ENCODE measurements at places on chromosomes 2 and 18.

GRCh38 chr18:8504880-8505435 is 104.3 kb upstream of the RAB12 start:
- no peak for DNase-seq

DNA sequence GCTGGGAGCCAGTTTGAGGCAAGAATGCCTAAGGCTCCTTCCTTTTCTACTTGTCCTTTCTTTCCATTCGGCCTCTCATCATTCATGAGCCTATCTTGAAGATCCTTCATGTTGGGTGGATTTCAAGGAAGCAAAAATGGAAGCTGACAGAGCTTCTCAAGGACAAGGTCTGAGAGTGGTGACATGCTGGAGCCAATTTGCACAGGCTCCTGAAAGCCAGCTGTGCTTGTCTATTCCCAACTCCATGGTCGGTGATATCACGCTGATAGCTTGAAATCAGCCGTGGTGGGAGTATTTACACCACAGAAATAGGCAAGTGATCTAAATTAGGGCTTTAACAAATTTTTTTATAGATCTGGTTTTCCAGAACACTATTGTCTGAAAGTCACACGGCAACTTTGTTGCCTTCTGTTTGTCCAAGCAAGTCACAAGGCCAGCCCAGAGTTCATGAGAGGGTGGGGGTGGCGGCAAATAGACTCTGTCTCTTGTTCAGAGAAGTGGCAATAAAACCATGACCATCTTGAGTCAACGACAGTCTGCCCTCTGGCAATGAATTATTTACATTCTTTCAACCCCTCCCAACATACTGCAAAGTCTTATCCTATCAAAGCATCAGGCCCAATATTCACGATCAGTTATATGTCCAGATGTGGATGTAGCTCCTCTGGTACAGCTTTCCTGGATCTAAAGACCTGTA is 49.9 kb upstream of the SLC35F5 start:
- no peak for DNase-seq

DNA sequence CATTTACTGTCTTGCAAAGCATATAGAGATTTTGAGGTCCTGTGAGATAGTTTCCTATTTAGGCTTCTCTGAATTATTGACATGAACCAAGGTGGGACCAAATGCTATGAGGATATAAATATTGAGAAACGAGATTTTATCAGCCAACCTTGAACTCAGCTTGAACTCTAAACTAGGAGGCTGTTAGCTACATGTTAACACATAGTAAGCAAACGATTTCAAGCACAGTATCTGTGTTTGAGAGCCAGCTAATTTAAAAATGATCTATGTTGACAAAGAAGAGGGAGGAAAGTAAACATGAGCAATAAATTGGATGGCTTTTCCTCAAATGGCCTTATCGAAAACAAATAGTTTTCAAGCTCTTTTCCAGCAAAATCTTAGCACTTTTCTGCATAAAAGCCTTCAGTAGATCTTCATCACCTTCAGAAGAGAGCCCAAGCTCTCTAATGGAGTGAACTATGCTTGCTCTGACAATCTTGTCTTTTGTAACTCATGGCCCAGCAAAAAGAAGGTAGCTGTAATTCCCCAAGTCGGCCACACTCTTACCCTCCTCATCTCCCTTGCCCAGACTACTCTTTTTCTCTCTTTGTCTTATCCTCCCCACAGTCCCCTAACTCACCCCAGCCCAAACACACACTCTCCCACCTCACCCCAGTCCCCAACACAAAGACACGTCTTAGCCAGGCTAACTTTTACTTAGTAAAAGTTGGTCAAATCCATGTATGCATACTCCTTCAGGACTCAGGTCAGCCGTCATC is 14.7 kb downstream of the CD28 start:
- DNase-seq: no peak

DNA sequence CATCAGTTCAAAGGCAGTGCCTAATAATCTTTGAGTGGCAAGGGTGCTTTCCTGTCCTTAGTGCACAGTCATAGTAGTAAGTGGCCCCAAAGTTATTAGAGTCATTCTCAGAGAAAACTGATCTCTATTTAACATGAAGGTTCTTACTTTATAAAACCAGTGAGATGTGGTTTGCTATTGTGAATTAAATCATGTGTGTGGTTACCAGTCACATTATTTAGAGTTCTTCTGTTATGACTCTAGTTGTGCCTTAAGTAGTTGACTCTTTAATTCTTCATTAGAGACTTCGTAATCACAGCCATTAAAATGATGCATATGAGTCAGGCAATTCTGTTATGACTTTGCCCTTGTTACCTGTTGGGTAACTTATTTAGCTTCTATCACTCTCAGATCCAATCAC is 1392.9 kb upstream of the ACVR2A start:
- no peak for DNase-seq

DNA sequence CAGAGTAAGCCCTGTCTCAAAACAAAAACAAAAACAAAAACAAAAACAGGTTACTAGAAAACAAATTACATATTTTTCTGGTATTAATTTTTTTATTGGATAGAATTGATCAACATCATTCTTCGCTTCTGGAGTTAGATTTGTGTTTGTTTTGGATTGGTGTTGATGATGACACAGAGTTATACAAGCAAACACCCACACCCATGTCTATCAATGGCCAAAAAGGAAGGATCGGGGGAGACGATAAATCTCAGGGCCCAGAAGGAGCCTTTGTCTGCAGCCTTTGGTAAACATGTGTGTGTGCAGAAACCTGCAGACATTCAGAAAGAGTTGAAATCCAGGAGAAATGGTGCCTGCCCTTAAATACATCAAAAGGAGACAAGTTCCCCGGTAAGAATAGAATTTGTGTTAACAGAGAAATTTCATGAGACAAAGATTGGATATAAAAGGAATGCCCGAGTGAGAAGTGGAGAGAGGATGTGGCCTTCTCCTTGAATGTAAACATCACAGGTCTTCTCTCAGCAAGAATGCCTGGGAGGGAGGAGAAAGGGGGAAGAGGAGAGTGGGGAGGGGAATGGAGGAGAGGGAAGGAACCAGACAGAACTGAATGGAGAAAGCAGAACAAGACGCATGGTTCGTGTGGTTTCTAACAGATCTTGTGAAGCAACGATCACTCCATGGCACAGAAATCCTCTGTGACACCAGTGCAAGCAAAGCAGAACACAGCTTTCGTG is 40.4 kb upstream of the TMEM178A start:
- DNase-seq: no peak

DNA sequence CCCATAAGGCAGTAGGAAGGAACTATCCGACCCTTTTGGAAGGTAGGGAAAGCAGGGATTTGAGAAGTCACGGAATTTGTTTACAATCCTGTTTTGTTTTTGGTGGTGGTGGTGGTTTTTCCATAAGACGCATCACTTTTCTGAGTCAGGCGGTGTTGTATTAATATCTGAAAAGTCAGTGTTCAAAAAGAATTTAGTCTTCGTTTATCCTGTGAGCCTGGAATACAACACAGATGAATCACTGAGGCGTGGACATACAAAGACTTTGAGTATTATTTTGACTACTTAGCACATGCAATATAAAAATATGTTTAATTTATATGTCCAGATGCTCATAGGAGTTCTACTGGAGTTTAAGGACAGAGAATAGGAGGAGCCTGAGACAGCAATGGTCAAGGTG is 785 bp downstream of the ZNF892 start:
- DNase-seq: peak; percentile 17

DNA sequence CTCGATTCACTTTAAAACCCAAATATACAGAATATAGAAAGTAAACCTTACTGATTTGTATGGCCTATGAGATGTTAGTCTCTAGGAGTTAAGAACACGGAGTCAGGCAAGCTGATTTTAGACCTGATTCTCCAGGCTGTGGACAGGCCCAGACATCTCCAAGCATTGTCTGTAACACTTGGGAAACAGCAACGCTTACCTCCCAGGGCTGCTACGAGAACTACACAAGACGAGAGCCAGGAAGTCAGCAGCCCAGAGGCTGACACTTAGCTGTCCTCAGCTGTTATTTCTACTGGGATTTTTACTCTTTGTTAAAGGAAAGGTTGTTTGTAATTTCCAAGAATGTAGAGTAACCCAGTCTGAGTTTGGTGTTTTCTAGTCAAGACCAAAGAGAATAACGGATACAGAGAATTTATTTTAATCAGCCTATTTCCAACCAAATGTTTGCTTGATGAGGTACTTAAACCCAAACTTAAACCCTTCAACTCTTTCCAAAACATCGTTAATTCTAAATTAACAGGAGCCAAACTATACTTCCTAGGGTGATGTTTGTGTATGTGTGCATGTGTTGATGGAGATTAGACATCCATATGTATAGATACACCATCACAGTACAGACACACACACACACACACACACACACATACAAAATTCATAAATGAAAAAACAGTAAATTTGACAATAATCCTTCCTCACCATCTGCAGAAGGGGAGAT is 123.4 kb downstream of the LAMA1 start:
- no peak for DNase-seq

DNA sequence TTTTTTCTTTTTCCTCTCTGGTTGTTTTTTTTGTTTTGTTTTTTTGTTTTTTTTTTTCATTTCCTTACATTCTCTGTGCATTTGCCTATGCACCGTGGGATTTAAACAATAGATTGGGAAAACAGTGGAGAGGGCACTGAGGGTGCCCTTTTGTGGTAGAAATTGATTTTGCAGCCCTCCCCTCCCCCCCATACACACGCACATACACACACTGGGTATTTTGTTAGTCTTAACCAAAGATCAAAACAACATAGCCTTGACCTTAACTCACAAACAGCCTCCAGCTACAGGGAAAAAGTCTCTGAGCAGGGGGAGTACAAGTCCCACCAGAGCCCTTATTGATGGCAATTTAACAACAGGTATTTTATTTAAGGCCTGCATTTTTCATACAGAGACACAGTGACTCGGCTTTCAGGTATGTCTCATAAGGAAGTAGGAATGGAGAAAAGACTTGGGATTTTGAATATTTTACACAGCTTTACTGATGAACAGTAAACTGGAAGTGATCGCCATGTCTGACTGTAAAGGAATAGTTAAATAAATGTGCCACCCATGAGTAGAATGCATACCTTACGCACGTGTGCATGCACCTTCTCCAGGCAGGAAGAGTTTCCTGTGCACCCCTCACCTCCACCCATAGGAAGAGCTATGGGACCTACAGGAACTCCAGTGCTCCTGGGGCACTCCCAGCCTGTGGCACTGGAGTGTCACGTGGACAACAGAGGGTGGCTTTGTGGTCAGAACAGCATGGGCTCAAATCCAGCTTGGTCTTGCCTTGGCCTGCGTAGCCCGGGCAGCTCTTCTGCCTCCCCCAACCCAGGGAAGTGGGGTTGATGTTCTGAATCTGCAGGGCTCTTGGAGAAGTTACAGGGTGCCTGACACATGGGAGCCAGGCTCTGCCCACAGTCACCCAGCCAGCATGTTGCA is 266.4 kb downstream of the ANAPC1 start:
- DNase-seq: peak; percentile 63

DNA sequence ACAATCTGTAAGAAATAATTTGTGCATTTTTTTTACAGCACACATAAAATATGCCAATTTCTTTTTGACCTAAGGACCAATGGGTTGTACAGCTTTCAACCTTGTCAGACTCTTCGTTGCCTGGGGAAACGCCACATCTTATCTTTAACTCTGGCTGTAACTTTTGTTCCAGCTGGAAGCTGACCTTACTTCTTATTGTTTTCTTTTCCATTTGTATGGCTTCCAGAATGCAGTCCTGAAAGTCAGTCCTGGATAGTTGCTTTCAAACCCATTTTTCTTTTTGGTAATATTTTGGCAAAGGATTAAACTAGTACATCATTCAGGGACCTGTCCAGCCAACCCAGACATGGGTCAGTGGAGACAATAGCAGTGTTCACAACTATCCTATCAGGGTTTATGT is 686.5 kb upstream of the CDH2 start:
- peak; percentile 79 for DNase-seq

DNA sequence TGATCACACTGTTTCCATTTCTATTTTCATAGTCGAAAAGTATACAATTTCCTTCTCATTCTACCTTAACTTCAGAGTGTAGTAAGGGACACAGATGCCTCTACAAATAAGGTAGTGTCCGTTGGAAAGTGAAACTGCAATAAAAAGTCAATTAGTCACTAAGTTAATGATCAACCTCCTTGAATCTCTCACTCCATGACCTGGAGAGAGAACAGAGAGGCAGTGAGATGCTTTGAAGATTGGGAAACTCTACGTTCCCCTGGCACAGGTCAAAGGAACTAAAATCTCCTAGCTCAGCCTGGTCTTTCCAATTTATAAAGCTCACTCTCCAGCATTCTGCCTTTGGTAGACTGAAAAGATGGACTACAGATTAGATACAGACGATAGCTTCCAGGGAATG is 153.8 kb upstream of the ACAA2 start:
- no peak for DNase-seq

- no peak for DNase-seq
Measured at GRCh38 chr18:43372773-43373172, 95.5 kb upstream of the SYT4 start.

DNA sequence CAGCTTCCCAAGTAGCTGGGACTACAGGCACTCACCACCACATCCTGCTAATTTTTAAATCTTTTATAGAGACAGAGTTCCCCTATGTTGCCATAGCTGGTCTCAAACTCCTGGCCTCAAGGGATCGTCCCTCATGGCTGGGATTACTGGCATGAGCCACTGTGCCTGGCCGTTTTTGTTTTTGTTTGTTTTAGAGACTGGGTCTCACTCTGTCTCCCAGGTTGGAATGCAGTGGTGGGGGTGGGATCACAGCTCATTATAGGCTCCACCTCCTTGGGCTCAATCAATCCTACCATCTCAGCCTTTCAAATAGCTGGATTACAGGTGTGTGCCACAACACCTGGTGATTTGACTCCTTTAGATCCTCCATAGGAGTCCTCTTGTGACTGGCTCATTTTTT is 19.5 kb upstream of the ZDBF2 start:
- no peak for DNase-seq

DNA sequence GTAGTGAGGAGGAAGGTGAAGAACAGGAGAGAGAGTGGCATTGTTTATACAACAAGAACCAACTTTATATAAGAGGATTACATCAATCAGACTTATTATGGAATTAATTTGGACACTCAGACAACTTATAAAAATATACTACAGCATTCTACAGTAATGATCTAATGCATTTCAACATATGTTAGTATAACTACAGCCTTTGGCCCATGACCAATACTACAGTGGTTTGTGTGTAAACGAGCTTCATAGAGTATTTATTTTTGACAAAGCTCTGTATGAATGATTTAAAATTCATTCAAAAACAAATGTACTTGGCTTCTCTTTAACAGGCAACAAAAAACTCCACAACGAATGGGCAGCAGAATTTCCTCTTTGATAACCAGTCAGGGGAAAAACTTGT is 72.8 kb downstream of the ZNF521 start:
- DNase-seq: peak; percentile 39

GRCh38 chr2:82023710-82024109 is 1719.2 kb upstream of the LRRTM1 start:
- DNase-seq: no peak

- DNase-seq: no peak
Measured at GRCh38 chr2:104447831-104448434, 406.0 kb upstream of the POU3F3 start.
